Fibroblast of mammary gland (primary cell): ENCODE measurements at places on chromosomes 11 and 22.

DNA sequence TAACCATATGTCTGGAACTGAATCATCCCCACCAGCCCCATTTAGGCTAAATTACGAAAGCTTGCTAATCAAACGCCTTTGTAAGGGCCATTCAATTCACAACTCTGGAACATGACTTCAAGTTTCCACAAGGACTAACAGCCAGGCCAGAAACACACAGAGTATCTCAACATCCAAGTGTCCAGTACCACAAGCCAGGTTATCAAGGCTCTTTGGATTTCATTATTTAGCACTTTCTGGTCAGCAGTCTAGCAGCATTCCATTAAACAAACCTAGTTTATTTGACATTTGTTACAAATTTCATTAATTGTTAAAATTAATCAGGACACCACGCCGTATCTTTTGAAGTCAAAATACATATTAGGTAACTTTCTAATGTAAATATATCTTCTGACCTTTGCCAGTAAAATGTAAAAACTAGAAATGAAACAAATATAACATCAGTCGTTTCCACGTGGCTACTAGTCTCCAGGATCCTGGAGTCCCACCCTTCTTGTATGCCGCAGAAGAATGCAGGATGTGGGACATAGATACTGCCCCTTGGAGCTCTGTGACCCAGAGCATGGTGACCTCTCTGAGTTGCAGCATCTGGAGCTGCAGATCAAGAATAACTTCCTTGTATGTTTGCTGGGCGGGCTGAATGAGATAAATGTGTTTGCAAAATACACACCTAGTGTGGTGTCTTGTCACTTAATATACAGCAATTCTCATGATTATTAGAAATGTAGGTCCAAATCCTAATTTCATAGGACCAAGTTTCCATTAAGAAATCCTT, 64.7 kb downstream of the MPPED2 start:
- DNase-seq = no peak

DNA sequence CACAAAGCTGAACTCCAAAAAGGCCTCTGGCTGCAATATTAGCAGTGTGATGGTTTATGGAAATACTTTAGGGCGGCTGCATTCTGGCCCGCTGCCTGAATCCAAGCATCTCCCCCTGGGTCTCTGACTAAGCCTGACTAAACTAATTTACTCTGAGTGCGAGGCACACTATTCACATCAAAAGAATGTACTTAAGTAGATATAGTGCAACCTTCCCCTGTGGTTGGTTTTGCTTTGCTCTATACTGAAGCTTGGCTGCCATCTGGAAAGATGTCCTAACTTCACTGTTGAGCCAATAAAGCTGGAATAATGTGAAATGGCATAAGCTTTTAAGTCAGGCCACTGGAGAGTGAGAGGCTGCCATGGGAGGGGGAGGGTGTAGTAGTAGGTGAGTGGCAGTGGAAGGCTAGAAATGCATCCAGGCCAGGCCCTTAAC, 321.6 kb downstream of the AASDHPPT start:
- peak; percentile 100 for DNase-seq

DNA sequence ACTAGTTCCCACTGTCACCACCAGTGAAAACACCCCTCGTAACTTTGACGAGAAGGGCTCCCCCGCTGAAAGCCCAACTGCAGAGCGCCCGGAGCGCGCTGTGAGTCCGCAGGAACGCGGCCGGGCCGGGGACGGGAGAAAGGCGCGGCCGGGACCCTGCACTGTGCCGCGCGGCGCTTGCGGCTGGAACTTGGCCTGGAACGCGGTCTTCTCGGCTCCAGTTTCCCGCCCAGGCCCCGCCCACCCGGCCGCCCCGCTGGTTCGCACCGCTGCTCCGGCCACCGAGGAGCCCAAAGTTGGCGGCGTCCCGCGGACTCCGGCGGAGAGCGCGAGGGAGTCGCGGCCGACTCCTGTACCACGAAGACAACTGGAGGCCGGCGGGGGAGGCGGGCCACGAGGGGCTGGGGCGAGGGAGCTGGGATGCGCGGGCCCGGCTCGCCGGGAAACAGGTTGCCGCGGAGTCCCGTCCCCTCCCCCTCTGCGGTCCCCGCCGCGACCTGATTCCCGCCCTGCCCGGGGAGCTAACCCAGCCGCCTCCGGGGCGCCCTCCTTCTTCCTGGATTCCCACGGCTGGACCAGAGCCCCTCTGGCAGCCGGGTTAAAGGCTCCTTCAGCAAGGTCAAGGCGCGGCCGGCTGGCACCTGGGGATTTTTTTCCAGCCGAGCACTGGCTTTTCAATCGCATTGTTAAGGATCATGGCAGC, 3.4 kb downstream of the TENM4 start:
- peak; percentile 49 for DNase-seq

DNA sequence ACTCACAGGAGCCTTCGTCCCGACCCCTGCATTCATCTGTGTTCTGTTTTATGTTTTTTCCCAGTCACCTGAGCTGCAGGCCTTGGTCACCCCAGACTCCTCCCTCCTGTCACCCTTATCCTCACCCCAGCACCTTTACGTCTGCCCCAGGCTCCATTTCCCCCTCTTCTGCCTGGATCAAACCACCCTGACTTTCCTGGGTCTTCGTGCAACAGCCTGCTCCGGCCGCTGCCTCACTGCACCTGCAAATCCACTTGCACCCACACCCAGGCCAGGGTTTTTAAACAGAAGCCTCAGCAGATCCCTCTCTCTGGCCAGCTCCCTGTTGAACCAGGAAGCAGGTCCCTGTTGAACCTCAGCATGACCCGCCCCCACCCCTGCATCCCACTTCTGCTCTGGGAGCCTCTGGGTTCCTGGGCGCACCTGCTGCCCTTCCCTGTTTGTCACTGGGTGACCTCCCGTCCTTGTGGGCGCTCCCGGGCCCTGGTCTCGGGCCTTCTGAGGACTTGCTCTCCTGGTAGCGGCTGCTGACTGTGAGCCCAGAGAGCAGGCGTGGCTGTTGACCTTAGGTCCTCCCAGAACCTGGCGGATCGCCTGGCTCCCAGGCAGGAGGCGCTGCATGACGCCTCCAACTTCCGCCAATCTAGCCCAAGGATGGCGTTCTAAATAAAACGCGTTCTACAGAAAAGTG, 12.8 kb downstream of the MAPK8IP2 start:
- peak; percentile 50 for DNase-seq

DNA sequence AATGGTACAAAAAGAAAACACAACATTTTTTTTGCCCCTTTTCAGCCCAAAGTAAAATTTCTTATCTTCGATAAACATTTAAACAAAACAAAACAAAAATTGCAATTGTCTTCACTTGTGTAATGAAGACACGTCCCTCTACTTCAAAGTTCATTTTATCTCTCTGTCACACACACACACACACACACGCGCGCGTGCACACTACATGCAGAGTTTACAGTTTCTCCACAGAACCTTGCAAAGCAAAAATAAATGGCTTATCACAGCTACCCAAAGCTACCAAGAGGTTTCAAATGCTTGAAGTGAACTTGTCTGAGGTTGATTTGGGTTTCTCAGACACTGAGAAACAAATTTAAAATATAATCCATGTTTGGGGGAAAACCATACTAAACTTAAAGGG, 72.3 kb downstream of the ETS1 start:
- peak; percentile 20 for DNase-seq

GRCh38 chr11:56876621-56877275, 112.0 kb upstream of the OR5AK2 start:
- DNase-seq = peak; percentile 76

GRCh38 chr22:28425211-28425610, 254.4 kb downstream of the TTC28 start:
- no peak for DNase-seq

GRCh38 chr11:116701297-116701801, 71.4 kb downstream of the BUD13 start:
- DNase-seq = no peak

GRCh38 chr11:109132539-109132938, 289.5 kb upstream of the C11orf87 start:
- DNase-seq = no peak

GRCh38 chr11:90661233-90661632, 438.4 kb upstream of the CHORDC1 start:
- DNase-seq = no peak
